ENCODE measurements at places on chromosomes 6 and 20.

GRCh38 chr6:36596356-36596755, 2.2 kb downstream of the SRSF3 start:
- DNase-seq: no peak

GRCh38 chr6:16656451-16656850, 104.8 kb downstream of the ATXN1 start:
- DNase-seq: no peak

GRCh38 chr6:111669326-111669725, 63.6 kb upstream of the TRAF3IP2 start:
- DNase-seq: no peak

- no peak for DNase-seq
Measured at GRCh38 chr6:5679691-5680090, 327.0 kb downstream of the NRN1 start.

GRCh38 chr20:3898639-3899038, 9.5 kb downstream of the PANK2 start:
- no peak for DNase-seq

GRCh38 chr6:22053391-22053997, 243.3 kb downstream of the PRL start:
- DNase-seq: no peak
